ENCODE measurements at places on chromosomes 6 and 20.

GRCh38 chr6:12150812-12151432 is 138.8 kb downstream of the HIVEP1 start:
- DNase-seq, result peak; percentile 47

GRCh38 chr6:56456785-56457184 is 185.9 kb downstream of the DST start:
- DNase-seq, result no peak

DNA sequence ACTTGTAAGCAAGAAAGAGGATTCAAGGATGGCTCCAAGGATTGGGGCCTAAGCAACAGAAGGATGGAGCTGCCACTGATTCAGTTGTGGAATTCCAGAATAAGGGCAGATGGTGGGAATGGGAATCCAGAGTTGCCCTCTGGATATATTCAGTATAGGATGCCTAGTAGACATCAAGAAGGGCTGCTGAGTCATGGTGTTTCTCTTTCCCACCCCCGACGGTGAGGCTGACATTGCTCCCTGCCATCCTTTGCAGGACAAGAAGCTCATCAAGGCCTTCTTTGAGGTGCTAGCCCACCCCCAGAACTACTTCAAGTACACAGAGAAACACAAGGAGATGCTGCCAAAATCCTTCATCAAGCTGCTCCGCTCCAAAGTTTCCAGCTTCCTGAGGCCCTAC is 11.2 kb upstream of the ZNF76 start:
- no peak for DNase-seq

GRCh38 chr20:56909918-56910714 is 281.0 kb downstream of the TFAP2C start:
- no peak for DNase-seq

DNA sequence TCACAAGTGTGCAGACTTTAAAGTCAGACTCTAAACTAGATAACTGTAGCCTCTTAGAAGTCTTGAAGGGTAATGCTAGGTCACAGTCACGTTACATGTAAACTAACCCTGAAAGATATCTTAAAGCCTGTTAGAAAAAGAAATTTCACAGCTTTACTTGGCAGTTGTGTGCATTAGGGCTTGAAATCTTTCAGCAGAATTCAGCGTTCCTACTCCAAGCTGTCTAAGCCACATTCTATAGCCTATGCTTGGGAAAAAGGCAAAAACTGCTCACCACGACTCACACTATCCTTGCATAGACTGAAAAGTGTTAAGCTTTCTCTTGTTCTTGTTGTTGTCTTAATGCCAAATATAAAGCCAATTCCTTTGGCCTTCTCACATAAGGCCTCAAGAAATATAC is 338.0 kb upstream of the SASH1 start:
- DNase-seq, result no peak

- DNase-seq, result no peak
Observed at GRCh38 chr20:43731927-43732326, 5.1 kb upstream of the GTSF1L start.

GRCh38 chr20:45097485-45098102 is 3.3 kb downstream of the KCNS1 start:
- DNase-seq, result no peak

DNA sequence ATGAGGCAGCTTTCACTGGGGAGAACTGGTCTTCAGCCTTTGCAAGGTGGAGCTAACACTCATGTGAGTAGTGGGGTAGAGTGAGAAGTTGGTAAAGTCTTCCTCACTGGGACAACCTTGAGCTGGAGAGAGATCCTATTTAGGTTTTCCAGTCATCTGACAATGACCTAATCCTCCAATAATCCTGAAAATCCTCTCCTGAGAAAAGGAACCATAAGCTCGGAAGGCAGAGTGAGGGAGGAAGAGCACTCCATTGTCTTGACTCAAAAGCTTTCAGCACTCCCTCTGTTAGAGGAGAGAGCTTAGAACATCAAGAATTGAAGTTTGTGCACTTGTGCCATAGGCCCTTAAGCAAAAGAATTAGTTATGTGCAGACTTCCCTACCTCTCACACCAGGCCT is 77.8 kb downstream of the TRAM2 start:
- DNase-seq, result no peak

GRCh38 chr6:129671442-129672340 is 38.3 kb downstream of the ARHGAP18 start:
- DNase-seq, result no peak

- DNase-seq, result no peak
Observed at GRCh38 chr20:47606983-47607613, 105.4 kb downstream of the NCOA3 start.

GRCh38 chr6:49462599-49462926 is 490 bp downstream of the MMUT start:
- DNase-seq, result no peak

GRCh38 chr20:60046436-60046835 is 88.2 kb downstream of the CDH26 start:
- no peak for DNase-seq

GRCh38 chr6:92763680-92764079 is 655.7 kb downstream of the EPHA7 start:
- DNase-seq, result no peak

DNA sequence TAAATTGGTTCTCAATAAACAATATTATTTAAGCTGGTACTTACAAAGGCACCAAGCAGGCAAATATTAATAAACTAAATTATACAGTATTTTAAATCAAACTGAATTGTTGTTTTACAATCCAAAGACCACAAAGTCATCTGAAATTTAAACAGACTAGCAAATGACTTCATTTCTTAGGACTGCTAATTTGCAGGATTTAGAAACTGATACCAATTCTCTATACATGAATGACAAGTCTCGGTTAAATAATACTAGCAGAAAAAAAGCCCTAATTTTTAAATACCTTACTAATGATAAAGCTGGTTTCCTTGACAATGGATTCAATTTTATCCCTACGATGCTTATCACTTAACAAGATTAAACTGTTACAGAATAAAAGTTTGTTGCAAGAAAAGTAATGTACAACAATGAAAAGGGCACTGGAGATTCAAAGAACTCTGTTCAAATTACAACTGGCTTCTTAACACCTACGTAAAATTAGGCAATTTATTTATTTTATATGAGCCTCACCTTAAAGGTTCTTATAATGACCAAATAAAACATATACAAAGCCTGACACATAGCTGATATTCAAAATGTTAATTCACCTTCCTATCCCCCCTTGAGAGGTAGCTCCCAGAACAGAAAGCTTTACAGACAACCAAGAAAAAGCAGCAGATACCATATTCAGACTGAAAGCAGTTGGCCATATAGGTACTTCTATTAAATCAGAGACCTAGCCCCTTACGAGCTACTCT is 33.1 kb downstream of the HBS1L start:
- DNase-seq, result no peak

GRCh38 chr6:18415671-18416340 is 28.7 kb downstream of the RNF144B start:
- DNase-seq, result no peak

DNA sequence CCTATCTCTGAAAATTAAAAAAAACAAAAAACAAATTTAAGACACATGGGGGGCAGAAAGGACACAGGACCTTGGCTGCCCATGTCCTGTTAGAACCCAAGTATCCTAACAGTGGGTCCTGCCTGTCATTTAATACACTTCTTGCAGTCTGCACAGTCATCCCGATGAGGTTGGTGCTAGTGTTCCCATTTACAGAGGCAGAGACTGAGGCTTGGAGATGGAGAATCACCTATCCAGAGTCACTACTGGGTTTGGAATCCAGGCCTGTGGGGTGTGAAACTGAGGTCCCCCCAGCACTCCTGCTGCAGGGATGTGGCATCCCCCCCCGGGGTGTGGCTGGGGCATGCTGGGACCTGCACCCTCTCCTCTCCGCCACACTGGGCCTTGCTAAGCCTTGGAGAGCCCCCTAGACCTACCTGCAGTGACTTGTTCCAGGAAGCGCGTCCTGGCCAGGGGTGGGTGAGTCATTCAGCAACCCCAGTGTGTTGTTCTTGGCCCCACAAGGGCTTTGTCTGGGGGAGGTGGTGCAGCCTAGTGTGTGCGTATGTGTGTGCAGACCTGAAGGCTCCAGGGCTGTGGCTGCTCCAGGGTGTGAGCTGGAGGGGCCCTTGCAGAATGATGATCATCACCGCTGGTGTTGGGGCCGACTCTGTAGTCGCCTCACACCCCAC is 49.7 kb downstream of the BCAS4 start:
- no peak for DNase-seq

DNA sequence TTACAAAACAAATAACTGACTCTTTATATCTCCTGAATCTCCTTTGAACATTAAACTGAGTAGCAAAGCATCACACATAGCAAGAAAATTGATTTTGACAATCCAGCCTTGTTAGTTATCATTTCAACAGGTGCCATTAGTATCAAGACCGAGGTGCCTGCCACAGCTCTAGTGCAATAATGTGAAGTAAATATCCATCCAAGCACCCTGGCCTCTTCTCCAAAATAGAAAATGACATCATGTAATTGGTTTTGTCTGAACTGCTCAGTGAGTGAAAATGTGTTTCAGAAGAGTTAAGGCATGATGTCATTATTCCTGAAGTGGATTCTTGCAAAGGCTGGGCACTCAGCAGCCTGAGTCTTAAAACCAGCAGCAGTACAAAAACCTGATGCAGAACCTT is 341.4 kb downstream of the PLCB1 start:
- DNase-seq, result no peak

DNA sequence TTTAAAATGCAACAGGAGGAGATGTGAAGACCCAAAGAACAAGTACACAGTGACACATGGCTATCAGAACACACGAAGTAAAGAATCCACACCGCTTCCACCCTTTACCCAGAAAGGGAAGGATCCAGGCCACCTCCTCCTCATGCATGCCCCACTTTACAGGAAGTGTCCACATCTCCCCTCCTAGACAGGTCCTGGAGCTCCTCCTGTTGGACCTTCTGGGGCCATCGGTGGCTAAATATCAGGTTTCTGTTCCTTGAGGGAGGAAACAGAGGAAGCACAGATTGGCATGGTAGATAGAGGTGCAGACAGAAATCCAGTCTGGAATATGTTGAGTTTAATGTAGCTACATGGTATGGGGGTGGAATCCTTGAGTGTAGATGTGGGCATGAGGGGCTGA is 10.9 kb downstream of the NINL start:
- DNase-seq, result no peak

DNA sequence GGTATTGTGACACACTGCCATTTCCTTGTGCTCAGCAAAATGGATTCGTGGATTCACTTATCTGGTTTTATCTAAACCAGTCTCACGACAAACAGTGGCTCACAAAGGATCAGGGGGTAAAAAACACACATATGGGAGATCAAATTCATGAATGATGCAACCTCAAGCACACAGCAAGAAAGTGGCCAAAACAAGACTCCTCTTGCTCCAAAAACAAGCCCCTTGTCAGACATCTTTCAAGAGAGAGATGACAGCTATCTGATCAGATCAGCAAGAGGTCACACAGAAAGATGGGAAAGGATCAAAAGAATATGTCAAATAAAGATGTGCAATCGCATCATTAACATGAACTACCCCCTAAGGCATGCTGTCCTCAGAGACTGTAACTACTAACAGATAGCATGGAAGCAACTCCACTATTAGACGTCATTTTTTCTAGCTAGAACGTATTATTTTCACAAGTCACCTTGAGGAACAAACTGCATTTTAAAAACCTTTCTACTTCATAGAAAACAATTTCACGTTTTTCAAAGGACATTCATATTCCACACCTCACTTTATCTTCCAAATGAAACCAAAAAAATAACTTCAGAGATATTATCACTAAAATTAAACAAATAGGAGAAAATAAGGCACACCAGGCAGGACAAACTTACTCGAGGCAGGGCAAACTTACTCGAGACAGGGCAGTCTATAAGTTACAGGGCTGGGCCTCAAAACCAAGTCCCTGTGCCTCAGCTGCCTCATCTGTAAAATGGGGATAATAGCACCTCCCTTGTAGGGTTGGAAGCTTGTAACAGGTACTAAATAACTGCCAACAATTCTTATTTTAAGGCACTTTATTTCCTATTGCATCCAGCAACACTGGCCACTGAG is 122.3 kb downstream of the PREX1 start:
- DNase-seq, result no peak

DNA sequence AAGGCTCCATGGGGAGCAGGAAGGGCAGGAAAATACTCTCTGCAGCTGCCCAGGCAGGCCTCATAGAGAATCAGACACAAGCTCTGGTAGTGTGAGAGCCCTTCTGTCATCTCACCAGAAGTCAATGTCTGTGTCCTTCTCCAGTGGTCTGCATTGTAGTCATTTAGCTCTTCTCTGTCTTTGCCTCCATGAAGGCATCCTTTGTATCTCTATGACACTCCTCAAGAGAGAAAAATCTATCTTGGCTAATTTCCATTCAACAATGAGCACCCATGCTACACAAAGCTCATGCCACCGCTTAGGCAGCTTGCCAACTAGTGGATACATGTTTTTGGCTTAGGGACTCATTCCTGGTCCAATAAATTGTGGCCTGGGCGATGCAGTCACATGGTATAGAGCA is 92.1 kb downstream of the RNF217 start:
- DNase-seq, result no peak

DNA sequence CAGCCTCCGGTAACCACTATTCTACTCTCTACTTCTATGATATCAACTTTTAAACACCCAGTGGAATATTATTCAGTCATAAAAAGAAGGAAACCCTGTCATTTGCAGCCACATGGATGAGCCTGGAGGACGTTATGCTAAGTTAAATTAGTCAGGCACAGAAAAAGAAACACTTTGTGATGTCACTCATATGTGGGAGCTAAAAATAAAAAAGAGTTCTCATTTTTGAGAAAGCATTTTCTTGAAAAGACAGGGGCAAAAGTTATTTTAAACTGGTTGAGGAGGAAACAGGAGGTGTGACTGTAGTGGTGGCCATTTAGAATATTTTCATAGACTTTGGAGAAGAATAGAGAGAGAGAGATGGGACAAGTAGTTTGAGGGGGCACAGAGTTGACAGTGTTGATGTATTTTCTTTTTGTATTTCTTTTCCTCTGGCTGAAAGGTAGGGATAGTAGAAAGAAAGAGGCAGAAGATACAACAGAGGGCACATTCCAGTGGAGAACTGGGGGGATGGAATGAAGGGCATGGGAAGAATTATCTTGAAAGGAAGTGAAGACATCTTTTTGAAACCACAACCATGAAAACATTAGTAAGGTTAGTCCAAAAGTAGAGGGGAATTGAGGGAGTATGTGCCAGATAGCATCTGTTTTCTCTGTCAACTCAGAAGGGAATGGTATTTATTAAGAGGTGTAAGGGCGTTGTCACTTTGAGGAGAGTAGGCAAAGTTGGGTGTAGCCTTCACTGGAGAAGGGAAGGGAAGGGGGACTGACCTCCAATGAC is 181.3 kb upstream of the GMDS start:
- no peak for DNase-seq

GRCh38 chr6:45462190-45463134 is 84.7 kb upstream of the SUPT3H start:
- DNase-seq, result no peak

GRCh38 chr20:46173652-46174468 is 55.7 kb downstream of the CD40 start:
- DNase-seq, result no peak
